Activated naive CD8-positive, alpha-beta T cell treated with anti-CD3 and anti-CD28 coated beads for 36 hours (primary cell): ENCODE measurements at places on chromosomes 1 and 21. TPM values are rescaled to one million over a fixed set of nuclear protein-coding genes. Genes with fewer than 3 reads are reported as not detected.
A peak's percentile ranks its signal among the peaks of the same experiment; 100 is the strongest.

The AADACL3 gene
- not detected for total RNA-seq

GRCh38 chr1:23425193-23425494 lies 596 bp upstream of the TCEA3 start:
- DNase-seq: no peak

- no peak for DNase-seq
These were observed 1.4 kb downstream of the PMF1 start for GRCh38 chr1:156214024-156214748.

The DLGAP3 gene
- total RNA-seq: 0.74 TPM

DNA sequence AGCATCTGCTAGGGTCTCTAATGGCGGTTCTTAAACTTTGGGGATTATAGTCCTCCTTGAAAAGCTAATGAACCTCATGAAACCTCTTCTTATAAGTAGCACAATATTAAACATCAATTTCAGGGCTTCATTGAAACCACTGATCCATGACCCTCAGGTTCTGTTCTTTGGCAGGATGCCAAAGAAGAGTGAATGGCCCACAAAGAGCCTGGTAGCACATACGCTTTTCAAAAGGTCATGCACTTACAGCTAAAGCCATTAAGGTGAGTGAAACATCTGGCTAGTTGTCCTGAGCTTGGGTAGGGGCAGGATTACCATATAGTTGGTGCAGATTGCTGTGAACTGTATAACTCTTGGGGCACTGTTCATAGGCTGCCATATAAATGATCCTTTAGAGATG lies 42.3 kb downstream of the MDM4 start:
- DNase-seq: no peak

DNA sequence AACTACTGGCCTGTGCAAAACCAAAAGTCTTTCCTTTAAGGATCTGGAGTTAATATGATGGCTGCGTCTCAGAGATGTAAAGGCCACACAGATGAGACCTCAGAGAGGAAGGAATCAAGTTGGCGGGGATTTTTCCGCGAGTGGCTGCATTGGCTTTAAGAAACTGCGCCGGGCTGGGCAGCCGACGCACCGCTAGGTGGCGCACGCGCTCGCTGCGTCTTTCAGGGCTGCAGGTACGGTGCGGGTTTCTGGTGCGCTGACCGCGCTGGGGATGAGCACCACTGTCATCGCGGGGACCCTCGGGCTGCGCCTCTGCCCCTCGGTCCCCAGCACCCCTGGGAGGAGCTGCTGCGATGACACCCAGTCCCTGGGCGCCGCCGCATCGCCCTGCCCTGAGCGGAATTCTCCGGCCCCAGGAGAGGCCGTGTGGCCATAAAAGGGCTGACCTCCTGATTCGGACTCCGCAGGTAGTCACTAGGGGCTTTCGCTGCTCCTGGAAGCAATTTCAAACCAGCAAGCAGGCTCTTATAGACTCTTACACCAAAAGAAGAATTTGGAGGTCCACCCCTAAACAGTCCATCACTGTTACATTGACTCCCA lies 241.0 kb downstream of the KCNJ6 start:
- peak; percentile 54 for DNase-seq

DNA sequence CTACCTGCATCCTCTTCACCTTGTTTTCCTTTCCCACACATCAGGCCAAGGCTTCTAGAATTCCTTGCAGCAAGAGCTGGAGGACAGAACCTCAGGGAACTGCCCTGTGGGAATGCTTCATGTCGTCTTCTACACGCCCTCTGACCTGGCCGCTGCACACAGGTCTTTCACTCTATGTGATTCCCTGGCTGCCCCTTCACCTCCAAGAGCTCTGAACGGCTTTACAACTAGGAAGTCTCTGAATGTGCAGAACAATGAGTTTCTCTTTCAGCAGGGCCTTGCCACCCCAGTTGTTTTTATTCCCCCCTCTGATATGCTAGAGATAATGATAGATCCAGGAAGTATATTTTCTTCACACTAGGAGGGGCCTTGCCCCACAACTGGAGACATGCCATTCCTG lies 142.6 kb downstream of the CLIC6 start:
- DNase-seq: no peak

DNA sequence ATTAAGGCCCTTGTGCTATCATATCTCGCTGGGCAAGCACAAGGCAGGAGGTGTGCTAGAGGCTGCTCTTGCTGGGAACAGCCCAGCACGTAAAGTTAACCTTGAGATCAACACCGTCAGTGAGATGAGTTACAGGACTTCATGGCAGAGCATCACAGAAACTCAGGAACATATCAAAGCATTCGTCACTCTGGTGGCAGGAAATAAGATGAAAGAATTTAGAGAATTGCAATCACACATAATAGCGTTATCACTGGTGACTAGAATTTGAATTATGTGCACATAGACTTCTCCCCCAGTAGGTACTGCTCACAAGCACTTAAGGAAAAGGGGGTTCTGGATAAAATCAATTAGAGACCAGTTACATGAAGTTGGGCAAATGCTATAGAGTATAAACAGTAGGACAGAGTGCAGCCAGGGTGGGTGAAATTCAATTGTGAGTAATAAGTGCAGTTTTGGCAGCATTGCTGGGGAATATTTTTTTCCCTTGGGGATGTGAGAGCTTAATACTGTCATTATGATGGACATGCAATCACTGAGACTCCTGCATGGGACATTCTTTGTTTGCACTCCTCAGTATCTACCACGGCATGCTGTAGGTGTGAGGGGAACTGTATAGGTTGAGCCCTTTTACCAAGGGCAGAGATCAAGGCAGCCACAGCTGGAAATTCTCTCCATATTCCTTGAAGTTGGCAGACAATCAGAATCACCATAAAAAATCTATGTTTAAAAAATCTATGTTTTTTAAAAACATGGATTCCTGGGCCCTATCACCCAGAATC lies 44.2 kb upstream of the ARHGAP29 start:
- DNase-seq: no peak

DNA sequence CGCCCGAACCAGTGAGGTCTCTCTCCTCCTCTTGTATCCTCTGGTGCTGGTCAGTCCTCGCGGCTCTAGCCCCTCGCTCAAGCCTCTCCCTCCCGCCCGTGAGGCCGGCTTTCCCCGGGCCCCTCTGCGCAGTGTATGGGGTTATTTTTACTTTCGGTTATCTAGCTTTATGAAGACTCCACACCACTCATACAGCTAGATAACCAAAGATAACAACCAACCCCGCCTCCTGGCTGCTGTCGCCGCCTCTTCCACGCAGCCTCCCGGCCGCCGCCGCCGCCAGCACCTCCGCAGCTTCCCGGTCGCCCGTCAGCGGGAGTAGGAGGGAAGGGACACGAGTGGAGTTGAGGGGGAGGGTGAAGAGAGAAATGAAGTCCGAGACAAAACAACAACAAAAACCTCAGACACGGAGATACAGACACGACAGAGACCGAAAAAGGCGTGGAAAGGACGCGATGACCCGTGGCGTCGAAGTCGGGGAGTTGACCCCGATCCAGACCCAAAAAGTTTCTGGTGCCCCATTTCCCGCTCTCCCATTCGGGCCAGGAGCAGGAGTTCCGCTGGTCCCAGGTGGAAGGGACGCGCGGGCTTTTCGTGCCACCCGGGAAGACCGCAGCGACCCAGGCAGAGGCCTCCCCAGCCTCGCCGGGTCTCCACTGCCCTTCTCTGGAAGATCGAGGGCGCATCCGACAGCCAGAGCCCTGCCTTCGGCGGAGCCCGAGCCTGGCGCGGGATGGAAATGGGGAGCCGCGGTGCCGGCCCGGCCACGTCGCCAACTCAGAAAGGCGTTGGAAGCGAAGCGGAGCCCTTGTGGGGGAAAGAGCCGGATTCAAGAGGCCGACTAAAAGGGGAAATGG lies 51.4 kb downstream of the RHBG start:
- peak; percentile 42 for DNase-seq

DNA sequence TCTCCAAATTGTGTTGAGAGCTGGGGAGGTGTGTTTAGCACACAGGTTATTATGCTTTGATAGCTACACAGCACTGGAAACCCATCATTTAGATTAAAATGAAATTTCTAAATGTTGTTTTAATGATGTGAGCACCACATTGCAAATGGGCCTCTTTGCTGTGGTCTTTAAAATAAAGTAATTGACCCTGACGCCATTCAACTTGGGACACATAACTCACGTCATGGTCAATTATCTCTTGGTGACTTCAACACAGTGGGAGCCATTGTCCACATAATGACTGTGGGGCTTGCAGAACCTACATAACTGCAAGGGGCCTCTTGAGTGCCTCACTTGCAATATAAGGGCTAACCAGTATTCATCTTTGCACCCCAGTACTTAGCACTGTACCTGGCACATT lies 280.4 kb downstream of the HLX start:
- no peak for DNase-seq

The MINDY1 gene
- total RNA-seq: 9.4 TPM

The KIRREL1 gene
- total RNA-seq: 0.10 TPM

The RNF223 gene
- total RNA-seq: not detected

The PLD5 gene
- not detected for total RNA-seq

DNA sequence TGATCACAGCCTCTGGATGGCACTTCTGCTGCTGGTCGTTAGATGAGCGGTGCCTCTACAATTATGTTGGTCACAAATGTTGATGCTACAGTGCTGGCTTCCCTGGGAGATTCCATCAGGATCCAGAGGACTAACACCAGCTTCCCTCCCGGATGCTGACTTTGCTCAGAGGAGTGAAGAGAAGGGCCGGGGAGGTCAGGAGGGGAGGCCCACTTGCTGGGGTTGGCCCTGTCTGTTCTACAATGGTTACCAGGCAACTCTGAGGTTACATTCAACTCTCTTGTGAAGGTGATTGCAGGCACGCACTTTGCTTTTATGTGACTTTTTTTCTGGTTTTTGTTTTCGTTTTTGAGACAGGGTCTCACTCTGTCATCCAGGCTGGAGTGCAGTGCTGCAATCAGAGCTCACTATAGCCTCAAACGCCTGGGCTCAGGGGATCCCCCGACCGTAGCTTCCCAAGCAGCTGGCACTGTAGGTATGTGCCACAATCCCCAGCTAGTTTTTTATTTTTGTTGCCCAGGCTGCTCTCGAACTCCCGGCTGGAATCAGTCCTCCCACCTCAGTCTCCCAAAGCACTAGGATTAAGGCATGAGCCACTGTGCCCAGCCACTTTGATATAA lies 112.5 kb downstream of the ADSS2 start:
- no peak for DNase-seq

- no peak for DNase-seq
These were observed 121.8 kb upstream of the C1orf174 start for GRCh38 chr1:4021974-4022268.

The ZNF648 gene
- not detected for total RNA-seq

- DNase-seq: no peak
These were observed 139.9 kb downstream of the DPYD start for GRCh38 chr1:97780884-97781283.

- peak; percentile 17 for DNase-seq
These were observed 123.2 kb downstream of the NR5A2 start for GRCh38 chr1:200150721-200151120.

- DNase-seq: peak; percentile 45
These were observed 351.3 kb upstream of the SGIP1 start for GRCh38 chr1:66182551-66183178.

DNA sequence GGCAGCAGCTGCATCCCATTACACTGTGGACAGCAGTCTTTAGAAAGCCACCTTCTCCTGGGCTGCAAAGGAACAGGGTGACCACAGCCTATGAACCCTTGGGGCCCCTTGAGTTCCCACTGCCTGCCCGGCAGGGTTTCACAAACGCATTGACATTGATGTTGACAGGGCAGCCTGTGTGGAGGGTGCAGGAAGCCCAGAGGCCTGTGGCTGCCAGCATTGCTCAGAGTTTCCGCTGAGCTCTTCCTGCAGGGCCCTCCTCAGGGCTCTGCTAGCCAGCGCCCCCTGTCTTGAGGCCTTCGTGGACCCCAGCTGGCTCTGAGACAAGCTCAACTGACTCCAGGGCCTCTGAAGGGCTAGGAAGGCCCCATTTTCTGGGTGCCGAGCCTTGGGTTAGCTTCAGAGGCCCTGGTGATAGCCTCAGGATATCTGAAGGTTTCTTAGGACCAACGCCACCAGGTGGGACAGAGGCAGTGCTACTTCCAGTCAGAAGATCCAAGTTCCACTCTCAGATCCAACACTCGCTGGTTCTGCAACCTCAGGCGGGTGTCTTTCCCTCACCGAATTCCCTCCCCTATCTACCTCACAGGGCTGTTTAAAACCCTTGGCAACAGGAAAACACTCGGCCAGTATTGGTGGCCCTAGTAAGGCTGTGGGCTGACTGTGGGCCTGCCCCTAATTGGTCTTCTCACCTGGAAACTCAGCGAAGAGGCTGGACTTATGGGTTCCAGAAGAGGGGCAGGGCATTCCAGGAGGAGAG lies 27.2 kb upstream of the EPS8L3 start:
- peak; percentile 90 for DNase-seq

DNA sequence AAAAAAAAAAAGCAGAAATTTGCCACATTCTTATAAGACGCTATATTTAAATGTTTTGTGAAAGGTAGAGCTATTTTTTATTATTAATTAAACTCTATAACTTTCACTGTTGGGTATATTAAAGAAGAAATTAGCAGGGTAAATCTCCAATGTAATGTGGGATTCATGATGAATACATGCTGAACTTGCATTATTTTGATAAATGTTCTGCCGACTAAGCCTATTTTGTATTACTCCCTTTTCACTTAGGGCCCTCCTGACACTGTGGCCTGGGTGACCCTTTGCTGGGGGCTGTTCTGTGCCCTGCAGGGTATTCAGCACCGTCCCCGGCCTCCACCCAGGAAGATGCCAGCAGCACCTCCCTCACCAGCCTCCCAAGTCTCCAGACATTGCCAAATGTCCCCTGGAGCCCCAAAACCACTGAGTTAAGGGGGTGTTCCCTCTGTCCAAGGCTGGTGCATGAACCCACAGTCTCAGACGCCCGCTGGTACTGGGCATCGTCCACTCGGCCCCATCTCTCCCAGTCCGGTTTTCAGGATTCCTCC lies 22.5 kb downstream of the RSPH1 start:
- DNase-seq: no peak

DNA sequence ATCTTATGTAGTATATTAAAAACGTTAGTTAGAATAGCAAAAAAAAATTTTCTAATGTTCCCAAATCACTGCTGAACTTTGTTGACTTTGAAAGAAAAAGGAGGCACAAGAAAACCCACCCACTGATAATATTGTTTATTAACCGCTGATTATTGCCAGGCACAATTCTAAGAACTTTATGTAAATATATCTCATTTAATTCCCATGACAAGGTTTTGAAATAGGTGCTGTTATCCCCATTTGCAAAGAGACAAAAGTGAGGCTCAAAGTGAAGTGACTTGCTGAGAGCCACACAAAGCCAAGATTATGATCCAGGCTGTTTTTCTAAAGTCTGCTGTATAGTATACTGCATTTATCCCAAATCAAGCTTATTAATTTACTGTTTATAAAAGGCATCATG lies 56.4 kb downstream of the SASS6 start:
- no peak for DNase-seq

The DMBX1 gene
- total RNA-seq: not detected

GRCh38 chr1:108590441-108590840 lies 30.5 kb downstream of the EEIG2 start:
- DNase-seq: no peak

The AKR7A3 gene
- 0.37 TPM for total RNA-seq
